Peyer's patch (tissue), 4 donors: ENCODE measurements at places on chromosomes 5 and 9. TPM values are rescaled to one million over a fixed set of nuclear protein-coding genes. Genes with fewer than 3 reads are reported as not detected.
A peak's percentile ranks its signal among the peaks of the same experiment; 100 is the strongest.

The FOXD4 gene
- total RNA-seq, result not detected

The IFNA1 gene
- not detected for total RNA-seq

The TLR4 gene
- total RNA-seq, result 18.2 TPM

The SLC35A4 gene
- total RNA-seq, result 51.1 TPM

The DPM2 gene
- 21.9 TPM for total RNA-seq

The CCNI2 gene
- total RNA-seq, result 7.4 TPM

The SLC34A3 gene
- total RNA-seq, result 14.8 TPM

The ZNF366 gene
- total RNA-seq, result 0.95 TPM

The CAMK4 gene
- total RNA-seq, result 7.2 TPM

DNA sequence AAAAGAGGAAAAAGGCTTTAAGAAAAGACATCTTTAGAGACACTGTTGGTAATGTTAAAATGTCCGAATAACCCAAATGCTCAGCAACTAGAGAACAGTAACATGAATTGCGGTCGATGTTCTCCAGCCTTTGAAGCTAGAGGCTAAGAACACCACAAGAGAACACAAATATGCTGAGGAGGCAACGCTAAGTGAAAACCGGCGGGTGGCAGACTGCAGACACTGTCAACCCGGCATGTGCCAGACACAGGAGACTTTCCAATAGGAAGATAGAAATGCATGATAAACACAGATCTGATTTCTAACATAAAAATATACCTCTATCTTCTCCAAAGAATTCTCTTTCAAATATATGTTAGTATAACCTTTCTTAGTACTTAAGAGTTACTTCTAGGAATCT, 18.4 kb upstream of the DDX41 start:
- H3K27me3 ChIP-seq, result no peaks in the 10 kb centered on the region
- peaks cover 78% of the 10 kb centered on the region for H3K36me3 ChIP-seq
- H3K4me1 ChIP-seq, result no peaks in the 10 kb centered on the region
- H3K27ac ChIP-seq, result no peak overlapping the region

GRCh38 chr9:38318759-38319495, 73.6 kb upstream of the ALDH1B1 start:
- no peaks in the 10 kb centered on the region for H3K4me1 ChIP-seq
- H3K4me3 ChIP-seq, result peak overlapping the region; percentile 3
- H3K27ac ChIP-seq, result no peak overlapping the region
- DNase-seq, result no peak
- no peaks in the 10 kb centered on the region for H3K27me3 ChIP-seq

DNA sequence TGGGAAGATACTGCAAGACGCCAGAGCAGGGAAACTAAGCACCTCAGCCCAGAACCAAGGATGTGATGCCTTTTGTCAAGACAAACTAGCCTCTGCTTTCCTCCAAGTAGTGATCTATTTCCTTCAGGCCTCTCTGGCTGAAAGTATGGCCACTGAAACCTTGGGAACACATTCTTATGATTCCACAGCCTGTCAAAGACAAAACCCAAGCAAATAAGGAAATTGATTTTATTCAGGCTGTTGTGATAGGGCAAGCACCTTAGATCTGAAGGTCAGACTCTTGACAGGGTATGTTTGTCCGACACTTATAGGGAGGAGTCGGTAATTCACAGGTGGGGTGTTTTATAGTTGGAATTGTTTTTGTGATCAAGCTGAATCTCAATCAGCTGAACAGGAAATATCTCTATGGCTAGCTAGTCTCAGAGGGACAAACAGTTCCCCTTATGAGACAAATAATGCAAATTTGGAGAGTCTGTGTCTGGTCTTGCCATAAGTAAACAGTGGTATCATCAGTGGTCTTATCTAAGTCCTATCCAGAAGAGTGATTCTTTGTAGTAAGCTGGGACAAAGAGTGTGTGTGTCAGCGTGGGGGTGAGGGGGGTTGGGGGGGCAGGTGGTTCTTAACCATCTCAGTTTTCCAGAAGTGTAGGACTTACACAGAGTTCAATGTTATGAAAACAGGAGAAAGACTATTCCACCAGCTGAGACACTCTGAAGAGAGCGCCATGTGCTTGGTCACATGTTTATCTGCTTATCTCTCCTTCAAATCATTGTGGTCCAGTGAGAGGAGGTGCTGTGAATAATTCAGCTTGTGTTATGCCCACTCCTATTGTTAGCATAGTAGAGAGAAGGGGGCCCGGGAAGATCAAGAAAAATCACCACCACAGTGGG, 6.7 kb upstream of the ZCCHC10 start:
- no peaks in the 10 kb centered on the region for H3K27me3 ChIP-seq
- H3K4me1 ChIP-seq, result peaks cover 3% of the 10 kb centered on the region
- H3K36me3 ChIP-seq, result no peaks in the 10 kb centered on the region
- H3K27ac ChIP-seq, result peak overlapping the region; percentile 9

DNA sequence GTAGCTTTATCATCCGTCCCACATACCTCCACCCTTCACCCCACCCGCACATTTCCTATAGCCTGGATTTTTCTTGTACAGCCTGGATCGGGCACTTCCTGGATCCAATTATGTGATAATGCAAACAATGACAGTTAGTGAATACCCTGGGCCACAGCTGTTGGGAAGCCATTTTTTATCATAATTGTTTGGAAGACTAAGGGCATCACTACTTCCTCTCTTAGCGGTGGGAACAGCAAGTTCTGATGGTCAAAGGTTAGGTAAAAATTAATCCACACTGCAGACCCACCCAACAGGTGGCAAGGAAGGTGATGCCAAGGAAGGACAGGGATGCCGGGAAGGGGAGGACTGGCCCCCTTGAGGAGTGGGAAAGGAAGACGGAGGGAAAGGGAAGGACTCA, 183.7 kb downstream of the SAXO1 start:
- H3K4me3 ChIP-seq, result no peak overlapping the region
- H3K27me3 ChIP-seq, result no peaks in the 10 kb centered on the region
- no peak overlapping the region for H3K27ac ChIP-seq
- H3K36me3 ChIP-seq, result no peaks in the 10 kb centered on the region
- no peak for DNase-seq
- no peaks in the 10 kb centered on the region for H3K4me1 ChIP-seq

DNA sequence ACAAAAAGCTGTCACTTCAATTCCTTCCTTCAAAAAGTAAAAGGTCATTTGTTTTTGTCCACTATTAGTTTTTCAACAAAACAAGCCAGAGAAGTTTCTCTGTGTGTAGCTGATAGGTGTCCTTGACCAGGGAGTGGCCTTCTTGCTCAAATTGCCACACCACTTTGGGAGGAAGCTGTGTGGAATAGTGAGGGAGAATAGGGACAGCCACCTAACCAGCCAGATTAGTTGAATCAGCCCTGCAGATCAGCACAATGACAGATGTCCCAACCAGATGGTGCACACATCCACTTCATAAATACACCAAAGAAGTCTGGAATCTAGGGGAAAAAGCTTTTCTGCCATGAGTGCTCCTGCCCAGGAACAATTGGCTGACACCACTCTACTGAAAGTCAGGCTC, 37.2 kb downstream of the NREP start:
- no peak overlapping the region for H3K4me3 ChIP-seq
- no peak for DNase-seq
- H3K4me1 ChIP-seq, result no peaks in the 10 kb centered on the region
- H3K27me3 ChIP-seq, result no peaks in the 10 kb centered on the region

- no peaks in the 10 kb centered on the region for H3K36me3 ChIP-seq
- no peak for DNase-seq
- H3K27me3 ChIP-seq, result no peaks in the 10 kb centered on the region
- no peaks in the 10 kb centered on the region for H3K4me1 ChIP-seq
- H3K27ac ChIP-seq, result peak overlapping the region; percentile 40
Observed at GRCh38 chr9:18447541-18447940, 26.4 kb upstream of the ADAMTSL1 start.

DNA sequence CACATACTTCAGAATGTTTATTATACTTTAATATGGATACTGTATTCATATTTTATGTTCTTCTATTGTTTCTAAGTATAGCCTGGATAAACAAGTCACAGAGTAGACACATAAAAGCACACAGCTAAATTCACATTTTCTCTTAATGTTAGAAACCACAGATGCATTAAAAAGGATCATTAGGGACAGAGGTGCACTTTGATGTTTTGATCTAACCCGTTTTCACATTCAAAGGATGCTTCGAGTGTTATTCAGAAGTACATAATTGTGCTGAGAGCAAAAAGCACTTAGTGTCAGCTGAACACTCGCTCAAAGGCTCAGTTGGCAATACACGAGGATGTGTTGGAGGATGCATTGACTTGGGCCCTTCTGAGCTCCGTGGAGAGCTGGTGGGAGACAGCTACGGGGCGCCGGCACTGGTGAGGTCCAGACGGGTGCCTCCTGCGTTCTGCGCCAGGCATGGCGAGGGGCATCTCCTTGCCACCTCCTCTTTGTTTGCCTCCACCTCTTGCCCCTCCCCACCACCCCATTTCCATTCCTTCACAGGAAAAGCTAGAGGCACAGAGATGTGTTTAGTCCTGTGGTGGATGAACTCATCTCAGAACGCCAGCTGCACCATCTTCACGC, 35.5 kb downstream of the MED10 start:
- no peak overlapping the region for H3K4me3 ChIP-seq
- H3K27ac ChIP-seq, result no peak overlapping the region
- H3K36me3 ChIP-seq, result no peaks in the 10 kb centered on the region
